ENCODE measurements at places on chromosomes 6 and 20. TPM values are rescaled to one million over a fixed set of nuclear protein-coding genes. Genes with fewer than 3 reads are reported as not detected.

DNA sequence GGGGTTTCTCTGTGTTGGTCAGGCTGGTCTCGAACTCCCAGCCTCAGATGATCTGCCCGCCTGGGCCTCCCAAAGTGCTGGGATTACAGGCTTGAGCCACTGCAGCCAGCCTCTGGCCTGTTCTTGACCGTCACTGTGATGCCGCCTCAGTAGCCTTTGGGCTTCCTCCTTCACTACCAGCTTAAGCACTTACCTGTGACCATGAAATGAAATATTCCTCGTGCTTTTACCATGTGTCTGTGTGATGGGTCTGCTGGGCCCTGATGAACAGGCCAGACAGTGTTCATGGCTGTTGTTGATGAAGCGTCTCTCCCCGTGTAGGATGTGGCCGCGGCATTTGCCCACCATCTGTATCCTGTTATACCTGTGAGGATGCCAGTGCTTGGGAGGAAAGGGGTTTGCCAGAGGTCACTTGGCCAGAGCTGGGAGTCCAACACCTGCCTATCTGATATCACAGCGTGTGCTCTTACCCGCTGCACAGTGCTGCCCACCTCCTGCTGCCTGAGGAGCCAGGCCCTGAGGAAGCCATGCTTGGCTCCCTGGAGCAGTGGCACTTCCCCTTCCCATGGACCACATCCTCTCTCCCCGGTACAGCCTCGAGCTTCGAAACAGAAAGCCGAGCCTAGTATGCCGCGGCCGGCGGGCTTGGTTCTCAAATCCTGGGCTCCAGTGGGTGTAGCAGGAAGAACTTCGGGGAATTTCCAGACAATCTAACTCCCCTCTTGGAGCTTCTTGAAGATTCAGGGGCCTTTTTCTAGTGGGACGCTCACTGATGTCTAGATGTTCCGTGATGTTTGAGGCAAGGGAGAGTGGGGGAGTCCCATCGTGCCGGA lies 167.9 kb downstream of the ZDHHC14 start:
- H3K27me3 ChIP-seq, result no peaks in the 10 kb centered on the region
- peaks cover 13% of the 10 kb centered on the region for H3K4me1 ChIP-seq
- no peak for DNase-seq
- no peak overlapping the region for H3K4me3 ChIP-seq
- H3K36me3 ChIP-seq, result no peaks in the 10 kb centered on the region
- no peak overlapping the region for H3K27ac ChIP-seq

DNA sequence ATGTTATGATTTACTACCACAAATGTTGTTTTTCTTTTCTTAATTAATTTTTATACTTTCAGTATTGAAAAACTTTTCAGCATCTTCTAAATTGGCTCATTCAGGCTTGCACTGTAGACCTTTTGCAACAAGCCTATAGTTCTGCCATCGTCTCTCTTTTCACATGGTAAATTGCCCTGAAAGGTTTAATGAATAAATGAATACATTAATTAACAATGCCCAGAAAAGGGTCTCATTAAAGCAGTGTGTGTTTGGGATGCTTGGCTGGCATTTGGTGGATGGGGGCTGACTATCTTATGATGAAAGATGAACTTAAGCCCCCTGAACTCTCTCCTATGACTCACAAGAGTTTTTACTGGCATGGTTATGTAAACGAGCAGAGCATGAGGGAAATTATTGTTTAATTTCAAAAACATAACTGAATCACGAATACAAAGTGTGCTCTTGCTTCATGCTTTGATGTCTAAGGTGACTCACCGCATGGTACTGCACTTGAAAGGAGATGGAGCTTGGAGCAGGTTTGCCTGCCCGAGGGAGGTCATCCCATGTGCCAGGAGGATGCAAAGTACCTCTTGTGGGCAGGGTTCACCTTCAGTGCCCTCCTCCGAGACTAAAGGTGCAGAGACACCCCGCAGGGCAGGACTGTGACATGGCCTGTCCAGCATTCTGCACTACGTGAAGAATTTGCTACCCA lies 13.8 kb upstream of the PCK1 start:
- H3K27ac ChIP-seq, result no peak overlapping the region
- no peaks in the 10 kb centered on the region for H3K4me1 ChIP-seq
- no peaks in the 10 kb centered on the region for H3K27me3 ChIP-seq
- no peak for DNase-seq
- no peaks in the 10 kb centered on the region for H3K36me3 ChIP-seq
- H3K4me3 ChIP-seq, result no peak overlapping the region

GRCh38 chr6:151445482-151445881 lies 6.4 kb downstream of the RMND1 start:
- H3K27ac ChIP-seq, result no peak overlapping the region
- H3K4me3 ChIP-seq, result no peak overlapping the region
- H3K4me1 ChIP-seq, result peaks cover 6% of the 10 kb centered on the region

- no peaks in the 10 kb centered on the region for H3K27me3 ChIP-seq
- no peak overlapping the region for H3K4me3 ChIP-seq
- DNase-seq, result no peak
Measured at GRCh38 chr6:5657684-5658430, 348.9 kb downstream of the NRN1 start.

- DNase-seq, result no peak
- H3K4me3 ChIP-seq, result no peak overlapping the region
- H3K27ac ChIP-seq, result no peak overlapping the region
- no peaks in the 10 kb centered on the region for H3K36me3 ChIP-seq
- H3K4me1 ChIP-seq, result no peaks in the 10 kb centered on the region
Measured at GRCh38 chr6:168158213-168158979, 79.4 kb upstream of the FRMD1 start.

- no peaks in the 10 kb centered on the region for H3K27me3 ChIP-seq
- DNase-seq, result no peak
- no peak overlapping the region for H3K4me3 ChIP-seq
- no peak overlapping the region for H3K27ac ChIP-seq
- no peaks in the 10 kb centered on the region for H3K4me1 ChIP-seq
Measured at GRCh38 chr6:7759320-7759719, 33.4 kb downstream of the BMP6 start.

DNA sequence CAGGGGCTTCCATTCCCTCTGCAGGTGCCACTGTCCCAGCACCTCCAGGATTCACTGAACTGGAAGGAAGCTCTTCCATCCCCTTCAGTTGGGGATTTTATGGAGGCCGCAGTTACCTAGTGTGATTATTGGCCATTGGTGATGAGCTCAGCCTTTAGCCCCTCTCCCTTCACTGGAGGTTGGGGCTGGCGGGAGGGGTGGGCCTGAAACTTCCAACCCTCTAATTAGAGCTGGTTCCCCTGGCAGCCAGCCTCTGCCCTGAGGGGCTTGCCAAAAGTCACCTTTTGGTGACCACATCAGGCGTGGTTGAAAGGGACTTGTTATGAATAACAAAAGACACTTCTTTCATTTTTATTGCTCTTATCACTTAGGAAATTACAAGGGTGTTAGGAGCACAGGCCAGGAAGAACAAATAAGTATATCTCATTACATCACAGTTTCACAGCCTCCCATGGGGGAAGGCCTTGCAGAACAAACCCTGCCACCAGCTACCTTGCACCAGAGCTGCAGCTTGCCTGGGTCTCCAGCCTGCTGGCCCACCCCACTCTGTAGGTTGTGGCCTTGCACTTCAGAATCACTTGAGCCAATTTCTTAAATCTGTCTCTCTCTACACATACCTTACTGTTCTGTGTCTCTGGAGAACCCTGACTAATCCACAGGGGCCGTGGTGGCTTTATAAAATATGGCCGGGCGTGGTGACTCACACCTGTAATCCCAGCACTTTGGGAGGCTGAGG lies 5.0 kb downstream of the PYGB start:
- no peaks in the 10 kb centered on the region for H3K4me1 ChIP-seq
- H3K36me3 ChIP-seq, result no peaks in the 10 kb centered on the region
- H3K27me3 ChIP-seq, result no peaks in the 10 kb centered on the region
- no peak for DNase-seq

GRCh38 chr6:150887978-150888563 lies 22.6 kb downstream of the MTHFD1L start:
- no peak for DNase-seq
- H3K27ac ChIP-seq, result no peak overlapping the region
- peaks cover 5% of the 10 kb centered on the region for H3K36me3 ChIP-seq

DNA sequence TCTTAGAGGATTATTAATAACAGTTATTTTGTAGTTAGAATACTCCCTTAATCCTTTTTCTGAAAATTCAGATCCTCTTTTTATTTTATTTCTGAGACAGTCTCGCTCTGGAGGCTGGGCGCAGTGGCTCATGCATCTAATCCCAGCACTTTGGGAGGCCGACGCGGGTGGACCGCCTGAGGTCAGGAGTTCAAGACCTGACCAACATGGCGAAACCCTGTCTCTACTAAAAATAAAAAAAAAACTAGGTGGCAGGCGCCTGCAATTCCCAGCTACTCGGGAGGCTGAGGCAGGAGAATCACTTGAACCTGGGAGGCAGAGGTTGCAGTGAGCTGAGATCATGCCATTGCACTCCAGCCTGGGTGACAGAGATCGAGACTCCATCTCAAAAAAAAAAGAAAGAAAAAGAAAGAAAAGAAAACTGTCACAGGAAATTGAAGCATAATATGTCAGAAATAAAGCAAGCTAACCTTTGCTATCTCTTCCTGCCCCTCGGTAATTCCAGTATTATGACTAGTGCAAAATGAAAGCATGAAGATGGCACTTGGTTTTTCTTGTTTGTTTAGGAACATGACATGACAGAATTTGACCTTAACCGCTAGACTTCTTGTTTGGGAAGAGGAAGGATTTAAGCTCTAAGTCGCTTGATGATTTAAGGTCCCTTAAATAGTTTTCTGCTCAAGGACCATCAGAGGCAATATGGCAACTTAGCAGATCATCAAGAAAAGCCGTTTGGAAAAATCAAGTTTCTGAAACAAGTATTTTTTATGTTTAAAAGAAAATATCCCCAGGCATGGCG lies 1.8 kb upstream of the RBM39 start:
- peak overlapping the region; percentile 92 for H3K27ac ChIP-seq
- peaks cover 19% of the 10 kb centered on the region for H3K36me3 ChIP-seq
- H3K27me3 ChIP-seq, result no peaks in the 10 kb centered on the region
- peaks cover 25% of the 10 kb centered on the region for H3K4me1 ChIP-seq
- peak overlapping the region; percentile 87 for H3K4me3 ChIP-seq

DNA sequence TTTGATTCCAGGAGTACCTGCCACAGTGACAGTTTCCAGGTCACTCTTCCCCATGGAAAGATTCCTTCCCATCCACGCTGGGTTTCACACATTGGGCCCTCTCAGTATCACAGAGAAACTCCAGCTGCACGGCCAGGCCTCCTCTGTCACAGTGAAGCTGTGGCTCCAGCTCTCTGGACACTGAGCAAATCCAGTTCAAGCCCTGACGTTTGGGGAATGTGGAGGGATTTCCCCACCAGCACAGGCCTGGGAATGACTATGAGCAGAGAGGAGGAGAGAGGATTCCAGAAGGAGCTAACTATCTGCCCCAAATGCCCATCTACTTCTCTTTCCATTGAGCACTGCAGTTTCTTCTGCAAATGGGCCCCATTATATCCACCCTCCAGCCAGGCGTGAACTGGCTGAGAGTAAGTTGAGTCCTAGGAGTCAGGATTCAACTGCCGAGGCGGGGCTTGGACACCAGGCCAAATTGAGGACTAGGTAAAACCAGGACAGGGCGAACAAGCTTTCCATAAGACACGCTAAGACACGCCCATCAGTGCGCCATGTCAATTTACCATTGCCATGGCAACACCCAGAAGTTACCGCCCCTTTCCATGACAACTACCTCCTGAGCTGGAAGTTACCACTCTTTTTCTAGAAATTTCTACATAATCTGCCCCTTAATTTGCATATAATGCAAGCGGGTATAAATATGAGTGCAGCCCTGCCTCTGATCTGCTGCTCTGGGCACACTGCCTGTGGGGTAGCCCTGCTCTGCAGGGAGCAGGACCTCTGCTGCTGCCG lies 9.2 kb upstream of the BNIP5 start:
- H3K4me3 ChIP-seq, result no peak overlapping the region
- DNase-seq, result no peak
- no peak overlapping the region for H3K27ac ChIP-seq
- peaks cover 3% of the 10 kb centered on the region for H3K4me1 ChIP-seq

- no peak overlapping the region for H3K4me3 ChIP-seq
- no peak overlapping the region for H3K27ac ChIP-seq
- H3K36me3 ChIP-seq, result no peaks in the 10 kb centered on the region
Measured at GRCh38 chr6:8131265-8131897, 29.0 kb upstream of the EEF1E1 start.

GRCh38 chr6:105886814-105887544 lies 199.2 kb upstream of the PRDM1 start:
- no peak overlapping the region for H3K4me3 ChIP-seq
- H3K27ac ChIP-seq, result no peak overlapping the region
- DNase-seq, result no peak
- no peaks in the 10 kb centered on the region for H3K27me3 ChIP-seq

DNA sequence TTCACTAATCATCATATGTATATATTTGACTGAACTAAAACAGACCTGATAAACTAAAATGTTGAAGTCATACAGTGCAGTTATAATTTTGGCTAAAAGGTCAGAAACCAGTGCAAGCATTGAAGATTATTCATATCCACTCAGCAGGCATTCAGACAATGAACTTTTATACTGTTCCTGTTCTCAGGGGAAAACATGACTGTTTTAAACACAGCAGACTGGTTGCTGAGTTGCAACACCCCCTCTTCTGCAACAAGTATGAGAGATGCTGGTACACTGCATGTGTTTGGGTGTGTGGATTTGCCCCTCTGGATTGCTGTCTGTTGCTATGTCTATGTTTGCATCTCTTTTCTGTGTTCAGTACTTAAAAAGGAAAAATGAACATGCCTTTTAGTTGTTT lies 206.8 kb downstream of the EYA4 start:
- H3K4me1 ChIP-seq, result no peaks in the 10 kb centered on the region
- H3K4me3 ChIP-seq, result no peak overlapping the region
- no peaks in the 10 kb centered on the region for H3K27me3 ChIP-seq
- H3K27ac ChIP-seq, result no peak overlapping the region

DNA sequence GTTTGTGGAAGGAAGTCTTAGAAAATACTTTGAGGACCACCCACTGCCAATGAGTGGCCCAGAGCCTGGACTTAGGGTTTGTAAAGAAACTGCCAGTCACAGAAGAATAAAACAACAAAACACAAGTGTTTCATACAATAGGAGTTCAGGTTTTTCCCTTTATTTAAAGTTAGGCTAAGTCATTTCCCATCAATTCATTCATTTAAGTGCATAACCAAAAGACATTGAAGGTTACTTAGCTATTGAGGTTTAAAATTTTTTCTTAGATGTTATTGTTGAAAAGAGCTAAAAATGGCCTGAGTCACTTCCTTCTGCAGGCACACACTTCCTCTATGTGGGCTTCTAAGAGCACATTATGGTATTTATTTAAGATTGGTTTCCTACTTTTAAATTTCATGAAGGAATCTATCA lies 54.2 kb downstream of the ARMC2 start:
- H3K27me3 ChIP-seq, result no peaks in the 10 kb centered on the region
- peaks cover 9% of the 10 kb centered on the region for H3K4me1 ChIP-seq
- DNase-seq, result no peak
- no peak overlapping the region for H3K27ac ChIP-seq
- peak overlapping the region; percentile 4 for H3K4me3 ChIP-seq

The BPI gene
- total RNA-seq, result not detected

The SLC17A9 gene
- 3.5 TPM for total RNA-seq

The BCKDHB gene
- 13.8 TPM for total RNA-seq

The DNMT3B gene
- 0.66 TPM for total RNA-seq

Data from naive thymus-derived CD4-positive, alpha-beta T cell (primary cell).